Hematopoietic multipotent progenitor cell treated with erythropoietin and hydrocortisone succinate and interleukin-3 and kit ligand, for 6 days (in vitro differentiated cells): ENCODE measurements at places on chromosomes 4 and X.

DNA sequence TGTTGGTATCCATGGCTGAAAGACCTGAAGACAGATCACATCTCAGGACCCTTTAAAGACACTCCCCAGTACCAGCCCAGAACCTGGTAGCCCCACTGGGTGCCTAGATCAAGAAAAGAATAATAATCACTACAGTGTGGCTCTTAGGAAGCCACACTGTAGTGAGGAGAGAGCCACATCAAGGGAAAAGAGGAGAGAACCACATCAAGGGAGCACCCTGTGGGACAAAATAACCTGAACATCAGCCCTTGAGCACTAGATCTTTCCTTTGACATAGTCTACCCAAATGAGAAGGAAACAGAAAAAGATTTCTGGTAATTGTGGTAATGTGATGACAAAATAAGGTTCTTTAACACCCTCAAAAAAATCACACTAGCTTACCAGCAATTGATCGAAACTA, 15.3 kb downstream of the RTL3 start:
- DNase-seq = no peak

GRCh38 chr4:52423967-52424366, 235.1 kb downstream of the USP46 start:
- no peak for DNase-seq

DNA sequence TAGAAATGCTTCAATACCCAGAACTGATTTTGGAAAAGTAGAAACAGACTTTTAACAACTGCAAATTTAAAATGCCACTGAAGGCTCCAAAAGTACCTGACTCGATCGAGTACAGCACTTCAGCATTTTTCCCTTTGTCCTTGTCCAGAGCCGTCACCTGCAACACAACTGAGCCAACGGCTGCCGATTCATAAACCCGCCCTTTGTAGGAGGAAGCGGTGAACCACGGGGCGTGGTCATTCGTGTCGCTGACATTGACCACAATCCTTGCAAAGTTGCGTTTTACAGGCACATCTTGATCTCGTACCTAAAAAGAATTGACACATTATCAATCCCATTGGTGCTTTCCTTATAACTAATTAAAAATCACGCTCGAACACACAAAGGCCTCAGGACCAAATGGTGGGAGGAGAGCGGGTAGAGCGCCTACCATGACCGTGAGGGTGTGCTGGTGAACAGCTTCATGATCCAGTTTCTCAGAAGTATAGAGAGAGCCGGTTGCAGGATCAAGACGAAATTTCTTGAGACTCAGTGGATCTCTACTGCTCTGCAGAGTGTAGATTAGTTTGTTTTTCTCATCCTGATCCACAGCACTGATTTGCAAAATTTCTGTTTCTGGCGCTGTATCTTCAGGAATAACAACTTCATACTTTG, 72.8 kb upstream of the MTNR1A start:
- DNase-seq = peak; percentile 22

DNA sequence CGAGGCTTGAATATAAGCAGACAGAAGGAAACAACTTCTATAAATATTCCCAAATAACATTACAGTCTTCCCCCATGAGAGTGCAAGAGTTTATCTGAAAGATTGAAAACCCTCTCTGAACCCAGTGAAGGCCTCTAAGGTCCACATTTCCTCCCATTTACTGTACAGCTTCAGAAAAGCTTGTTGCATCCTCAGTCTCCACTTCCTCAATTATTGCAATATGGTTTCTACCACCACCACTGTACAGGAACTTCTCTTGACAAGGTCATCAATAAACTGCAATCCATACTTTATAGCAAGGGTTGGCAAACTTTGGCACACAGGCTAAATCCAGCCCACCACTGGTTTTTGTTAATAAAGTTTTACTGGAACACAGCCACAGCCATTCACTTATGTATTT, 239.0 kb downstream of the THOC2 start:
- no peak for DNase-seq

- DNase-seq = no peak
Observed at GRCh38 chrX:14354521-14354920, 174.8 kb upstream of the GLRA2 start.

- DNase-seq = no peak
Observed at GRCh38 chrX:105314458-105314857, 94.0 kb upstream of the TEX13A start.

DNA sequence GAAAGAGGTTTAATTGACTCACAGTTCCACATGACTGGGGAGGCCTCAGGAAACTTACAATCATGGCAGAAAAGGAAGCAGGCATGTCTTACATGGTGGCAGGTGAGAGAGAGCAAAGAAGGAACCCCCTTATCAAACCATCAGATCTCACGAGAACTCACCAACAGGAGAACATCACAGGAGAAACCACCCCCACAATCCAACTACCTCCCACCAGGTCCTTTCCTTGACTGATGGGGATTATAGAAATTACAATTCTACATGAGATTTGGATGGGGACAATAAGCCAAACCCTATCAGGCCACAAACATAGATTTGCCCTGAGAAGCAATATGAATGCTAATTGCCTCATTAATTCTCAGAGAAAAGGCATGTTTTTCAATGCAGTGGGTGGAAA, 138.2 kb upstream of the RAPGEF2 start:
- DNase-seq = no peak
